Epithelial cell of alveolus of lung (primary cell): ENCODE measurements at places on chromosomes 2 and 18. TPM values are rescaled to one million over a fixed set of nuclear protein-coding genes. Genes with fewer than 3 reads are reported as not detected.

UGT1A8 gene
- total RNA-seq = not detected in 2 replicates

CHST9 gene
- total RNA-seq = not detected in 2 replicates

ADI1 gene
- total RNA-seq = 44.1 and 51.8 TPM in 2 replicates

AQP12B gene
- not detected in 2 replicates for total RNA-seq

LRRTM1 gene
- total RNA-seq = not detected in 2 replicates

ACMSD gene
- not detected in 2 replicates for total RNA-seq

STPG4 gene
- 1.0 TPM in 1 of 2 replicates, not detected in the other for total RNA-seq

PIKFYVE gene
- total RNA-seq = 12.4 and 21.7 TPM in 2 replicates

PPP1R1C gene
- 0.91 and 0.96 TPM in 2 replicates for total RNA-seq

ECEL1 gene
- total RNA-seq = not detected in 2 replicates

CIDEA gene
- total RNA-seq = 0.91 TPM in 1 of 2 replicates, not detected in the other

HOXD12 gene
- not detected in 2 replicates for total RNA-seq

B3GNT2 gene
- 7.3 and 16.3 TPM in 2 replicates for total RNA-seq

TBC1D8 gene
- total RNA-seq = 1.9 and 5.0 TPM in 2 replicates
